ENCODE measurements at places on chromosomes 1 and 21.

GRCh38 chr1:156852418-156852874 is 6.5 kb downstream of the INSRR start:
- peak; percentile 80 for DNase-seq

DNA sequence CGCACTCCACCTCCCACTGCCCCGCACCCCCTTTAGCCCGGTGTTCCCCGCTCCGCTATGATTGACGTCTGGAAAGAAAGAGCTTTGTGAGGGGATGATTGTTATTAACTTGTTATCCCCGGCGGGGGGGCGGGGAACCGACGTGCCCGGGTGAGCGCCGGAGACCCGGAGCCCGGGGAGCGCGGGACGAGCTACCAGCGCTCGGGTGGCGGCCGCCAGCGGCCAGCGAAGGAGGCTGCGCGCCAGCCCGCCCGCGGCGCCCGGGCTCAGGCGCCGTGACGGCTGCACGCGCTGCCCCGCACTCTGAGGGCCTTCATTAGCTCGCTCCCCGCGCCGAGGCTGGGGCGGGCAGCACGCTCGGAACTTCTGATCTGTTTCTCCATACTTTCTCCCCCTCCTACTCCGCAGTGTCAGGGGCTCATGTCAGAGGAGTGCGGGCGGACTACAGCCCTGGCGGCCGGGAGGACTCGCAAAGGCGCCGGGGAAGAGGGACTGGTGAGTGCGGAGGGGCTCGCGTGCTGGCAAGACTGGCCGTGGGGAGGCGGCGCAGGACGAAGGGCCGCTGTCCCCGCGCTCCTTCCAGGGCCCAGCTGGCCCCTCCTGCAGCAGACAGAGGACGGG is 2.1 kb downstream of the LHX8 start:
- no peak for DNase-seq

DNA sequence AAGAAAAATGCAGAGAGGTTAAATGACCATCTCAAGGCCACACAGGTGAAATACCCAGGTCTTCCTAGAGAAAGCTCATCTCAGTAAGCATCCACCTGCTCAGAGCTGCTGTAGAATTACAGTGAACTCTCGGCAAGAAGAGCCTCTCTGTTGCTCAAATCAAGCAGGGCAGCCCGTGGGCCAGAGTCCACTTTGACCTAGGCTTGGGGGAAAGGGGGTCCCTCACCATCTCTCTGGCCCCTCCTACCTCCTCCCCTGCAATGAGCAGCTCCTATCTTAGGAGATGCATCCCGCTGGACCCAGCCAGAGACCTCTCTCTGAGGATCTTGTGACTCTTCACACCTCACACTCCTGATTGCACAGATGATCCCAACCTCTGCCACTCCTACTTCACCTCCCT is 364.7 kb downstream of the PTPRU start:
- DNase-seq = no peak

GRCh38 chr1:109566982-109567381 is 18.6 kb downstream of the GNAI3 start:
- DNase-seq = no peak

GRCh38 chr1:25123551-25123950 is 108.8 kb downstream of the SYF2 start:
- DNase-seq = no peak
